ENCODE measurements at places on chromosomes 5 and 9.

GRCh38 chr9:105864248-105864898 is 170.0 kb downstream of the TMEM38B start:
- DNase-seq: no peak

DNA sequence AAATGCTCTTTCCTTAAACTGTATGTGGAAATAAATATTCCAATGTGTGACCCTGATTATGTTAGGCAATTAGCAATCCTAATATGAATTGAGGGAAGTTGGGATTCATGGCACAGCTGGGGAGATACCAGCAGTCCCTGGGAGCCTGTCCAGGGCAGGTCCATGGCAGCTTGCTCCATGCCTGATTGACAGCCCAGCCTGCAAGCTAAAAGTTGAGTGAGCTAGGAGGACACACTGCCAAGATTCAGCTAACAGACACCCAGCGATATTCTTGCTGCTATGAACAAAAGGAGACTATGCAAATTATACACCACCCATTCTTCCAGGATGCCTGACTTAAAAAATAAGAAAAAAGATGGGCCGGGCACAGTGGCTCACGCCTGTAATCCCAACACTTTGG is 6.2 kb downstream of the TGFBI start:
- no peak for DNase-seq

- DNase-seq: no peak
These were observed 304.1 kb downstream of the FGF10 start for GRCh38 chr5:44085083-44085482.

DNA sequence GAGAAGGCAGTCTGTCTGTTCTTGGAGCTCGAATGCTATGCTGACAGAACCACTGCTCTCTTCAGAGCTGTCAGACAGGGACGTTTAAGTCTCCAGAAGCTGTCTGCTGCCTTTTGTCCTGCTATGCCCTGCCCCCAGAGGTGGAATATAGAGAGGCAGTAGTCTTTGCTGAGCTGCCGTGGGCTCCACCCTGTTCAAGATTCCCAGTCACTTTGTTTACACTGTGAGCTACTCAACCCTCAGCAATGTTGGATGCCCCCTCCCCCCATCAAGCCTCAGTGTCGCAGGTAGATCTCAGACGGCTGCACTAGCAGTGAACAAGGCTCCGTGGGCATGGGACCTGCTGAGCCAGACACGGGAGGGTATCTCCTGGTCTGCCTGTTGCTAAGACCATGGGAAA is 344.2 kb downstream of the TMEM161B start:
- no peak for DNase-seq

DNA sequence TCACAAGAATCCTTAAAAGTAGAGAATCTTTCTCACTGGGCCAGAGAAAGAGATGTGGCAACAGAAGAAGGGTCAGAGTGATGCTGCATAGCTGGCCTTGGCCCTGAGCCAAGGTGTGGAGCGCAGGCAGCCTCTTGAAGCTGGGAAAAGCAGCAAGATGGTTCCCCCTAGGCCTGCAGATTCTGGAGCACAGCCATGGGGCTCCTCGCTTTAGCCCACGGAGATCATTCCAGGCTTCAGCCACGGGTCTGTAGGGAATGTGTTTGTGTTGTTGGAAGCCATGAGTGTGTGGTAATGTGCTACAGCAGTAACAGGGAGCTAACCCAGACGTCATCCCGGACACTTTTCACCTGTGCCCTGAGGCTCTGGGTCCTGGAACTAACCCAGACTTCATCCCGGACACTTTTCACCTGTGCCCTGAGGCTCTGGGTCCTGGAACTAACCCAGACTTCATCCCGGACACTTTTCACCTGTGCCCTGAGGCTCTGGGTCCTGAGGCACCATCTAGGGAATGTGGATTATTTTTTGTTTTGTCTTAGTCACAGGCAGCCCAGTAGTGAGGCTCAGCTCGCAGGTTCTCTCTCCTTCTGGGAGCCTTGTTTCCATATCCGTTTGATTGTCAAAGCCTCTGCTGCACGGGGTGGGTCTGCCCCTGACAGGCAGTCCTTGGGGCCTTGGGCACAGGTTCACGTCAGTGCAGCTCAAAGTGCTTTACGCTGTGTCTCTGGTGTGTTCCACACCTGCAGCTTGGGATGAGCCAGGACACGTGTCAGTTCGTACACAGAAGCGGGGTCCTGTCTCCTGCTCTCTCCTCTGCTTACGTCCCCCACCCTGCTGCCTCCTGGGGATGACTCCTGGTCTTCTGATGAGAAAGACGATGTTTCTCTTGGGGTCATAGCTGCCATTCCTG is 56.3 kb upstream of the EXOC3 start:
- no peak for DNase-seq

- no peak for DNase-seq
These were observed 20.3 kb downstream of the MED27 start for GRCh38 chr9:132059361-132059760.

DNA sequence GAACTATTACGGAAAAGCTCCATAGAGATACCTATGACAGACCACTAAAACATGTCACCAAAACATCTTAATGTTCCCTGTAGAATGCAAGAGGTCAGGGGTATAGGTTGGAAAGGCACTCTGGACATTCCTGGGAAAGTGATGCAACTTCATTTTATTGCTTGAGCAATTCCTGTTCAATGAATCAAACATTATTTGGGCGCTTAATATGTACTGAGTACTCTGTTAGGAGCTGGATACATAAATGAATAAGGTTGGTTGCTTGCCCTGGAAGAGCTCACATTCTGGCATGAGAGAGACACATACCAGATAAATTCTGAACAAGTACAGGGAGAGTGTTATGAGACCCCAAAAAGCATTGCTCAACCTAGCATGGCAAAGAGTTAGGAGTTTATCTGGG is 408.9 kb upstream of the DMAC1 start:
- no peak for DNase-seq

DNA sequence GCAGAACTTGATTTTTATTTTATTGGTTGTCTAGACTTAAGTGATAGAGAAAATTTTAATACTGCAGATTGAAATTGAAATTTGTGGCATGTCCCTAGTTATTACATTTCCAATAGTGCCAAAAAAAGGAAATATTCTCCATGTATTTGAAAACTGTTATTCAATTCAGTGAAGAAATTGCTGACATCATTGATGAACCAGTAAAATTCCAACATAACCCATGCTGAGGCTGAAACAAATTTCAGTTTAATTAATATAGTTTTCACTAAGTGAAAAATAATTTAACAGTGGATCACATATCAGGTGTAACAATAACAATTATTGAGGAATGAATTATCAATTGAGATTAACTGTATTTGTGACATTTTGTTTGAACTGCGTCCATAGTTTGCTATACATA is 38.7 kb downstream of the LURAP1L start:
- DNase-seq: no peak

DNA sequence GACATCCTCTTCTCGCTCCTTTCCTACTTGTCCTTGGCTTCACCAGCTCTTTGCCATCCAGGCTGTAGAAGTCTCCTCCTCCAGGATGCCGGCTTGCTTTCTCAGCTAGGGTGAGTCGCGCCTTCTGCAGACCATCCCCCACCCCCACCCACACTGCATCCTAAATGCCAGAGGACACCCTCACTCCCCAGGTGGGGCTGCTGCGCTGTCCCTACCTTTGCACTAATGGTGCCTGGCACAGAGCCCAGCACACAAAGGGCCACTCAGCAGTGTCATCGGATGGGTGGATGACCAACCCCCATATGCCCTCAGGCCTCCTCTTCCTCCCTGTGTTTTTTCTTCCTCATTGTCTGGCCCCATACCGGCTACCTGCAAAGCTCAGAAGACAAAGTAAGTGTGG is 14.8 kb downstream of the IL9 start:
- DNase-seq: no peak

DNA sequence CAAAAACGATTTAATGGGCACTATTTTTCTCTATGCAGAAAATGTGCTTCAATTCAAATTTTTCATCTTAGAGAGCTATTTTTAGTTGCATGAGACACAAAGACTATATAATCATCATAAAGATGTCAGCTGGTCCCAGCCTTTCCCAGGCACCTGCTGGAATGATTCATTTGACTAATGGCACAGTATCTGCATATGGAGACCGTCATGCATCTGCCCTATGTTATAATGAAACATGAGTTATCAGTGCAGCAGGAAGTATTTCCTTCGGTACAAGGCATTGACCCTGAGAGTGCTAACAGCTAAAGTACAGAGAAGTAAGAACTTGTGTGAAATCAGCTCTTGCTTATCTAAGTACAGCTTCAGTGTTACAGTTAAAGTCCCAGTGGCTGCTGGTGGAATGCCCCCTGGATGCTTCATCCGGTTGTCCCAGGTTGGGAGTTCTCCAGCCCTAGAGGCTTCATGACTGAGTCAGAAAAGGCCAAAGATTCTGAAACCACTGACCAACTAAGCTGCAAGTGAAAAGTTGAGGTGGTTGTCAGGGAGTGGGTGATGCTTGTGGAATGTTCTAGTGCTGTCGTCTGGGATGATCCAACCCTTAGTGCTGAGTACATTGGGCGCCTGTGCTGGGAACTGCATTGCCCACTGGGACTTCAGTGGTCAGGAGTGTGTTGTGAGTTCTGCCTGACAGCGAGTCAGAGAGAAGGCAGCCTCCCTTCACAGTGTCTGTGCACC is 57.2 kb downstream of the MTRR start:
- DNase-seq: no peak

DNA sequence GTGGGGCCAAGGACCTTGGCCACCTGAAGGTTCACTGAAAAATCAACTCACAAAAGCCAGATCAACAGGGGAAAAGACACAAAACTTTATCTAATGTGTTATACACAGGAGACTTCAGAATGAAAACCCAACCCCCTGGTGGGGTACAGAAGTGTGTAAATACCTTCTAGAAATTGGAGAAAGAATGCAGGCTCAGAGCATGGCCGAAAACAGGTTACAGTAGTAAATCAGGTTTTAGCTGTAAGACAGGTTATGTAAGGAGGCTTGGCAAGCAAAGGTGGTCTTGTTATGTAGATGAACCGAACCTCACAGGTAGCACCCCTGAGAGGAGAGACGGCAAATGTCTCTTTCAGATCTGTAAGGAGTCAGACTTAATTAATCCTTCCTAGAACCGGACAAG is 10.0 kb downstream of the CEMIP2 start:
- no peak for DNase-seq

GRCh38 chr5:90488791-90489190 is 14.1 kb downstream of the POLR3G start:
- DNase-seq: no peak

- DNase-seq: no peak
These were observed 56.0 kb downstream of the PLK2 start for GRCh38 chr5:58403822-58404433.

- DNase-seq: no peak
These were observed 4.7 kb upstream of the MYMK start for GRCh38 chr9:133529457-133529856.

GRCh38 chr5:31731710-31732301 is 92.9 kb downstream of the PDZD2 start:
- DNase-seq: no peak

DNA sequence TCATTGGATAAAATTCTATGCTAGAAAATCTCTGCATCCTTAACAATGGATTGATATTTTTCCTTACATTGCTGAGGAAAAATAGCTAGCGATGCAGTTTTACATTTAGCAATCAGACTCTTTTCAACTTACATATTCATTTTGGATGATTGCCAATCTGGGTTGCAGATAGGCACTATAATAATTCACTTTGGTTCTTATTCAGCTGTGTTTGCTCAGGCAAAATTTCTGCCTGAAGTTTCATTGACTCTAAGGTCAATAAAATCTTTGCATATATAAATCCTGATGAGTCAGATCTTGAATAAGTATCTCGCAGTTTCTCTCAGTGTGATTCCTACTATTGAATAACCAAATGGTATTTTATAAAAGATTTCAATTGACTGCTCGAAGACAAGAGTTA is 1105.8 kb downstream of the CDH18 start:
- no peak for DNase-seq

DNA sequence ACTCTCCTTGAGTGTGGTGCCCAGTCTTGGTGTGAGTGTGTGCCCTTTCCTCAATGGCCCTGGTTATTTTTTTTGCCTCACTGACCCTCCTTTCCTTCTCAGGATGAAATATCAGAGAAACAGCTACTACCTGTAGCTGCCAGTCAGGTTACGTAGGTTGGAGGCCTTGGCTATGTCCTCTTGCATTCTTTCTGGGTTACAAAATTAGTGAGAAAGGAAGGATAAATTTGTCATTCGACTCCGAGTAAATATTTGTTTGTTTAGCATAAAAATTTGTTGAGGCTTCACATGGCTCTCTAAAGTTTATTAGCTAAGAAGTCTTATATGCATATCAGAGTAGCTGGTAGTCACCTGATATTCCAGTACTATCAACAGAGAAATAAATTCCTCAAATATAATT is 15.4 kb downstream of the MACIR start:
- DNase-seq: no peak

GRCh38 chr9:14480526-14480925 is 166.6 kb upstream of the NFIB start:
- no peak for DNase-seq

- DNase-seq: no peak
These were observed 250.8 kb downstream of the ENC1 start for GRCh38 chr5:74389531-74390305.

DNA sequence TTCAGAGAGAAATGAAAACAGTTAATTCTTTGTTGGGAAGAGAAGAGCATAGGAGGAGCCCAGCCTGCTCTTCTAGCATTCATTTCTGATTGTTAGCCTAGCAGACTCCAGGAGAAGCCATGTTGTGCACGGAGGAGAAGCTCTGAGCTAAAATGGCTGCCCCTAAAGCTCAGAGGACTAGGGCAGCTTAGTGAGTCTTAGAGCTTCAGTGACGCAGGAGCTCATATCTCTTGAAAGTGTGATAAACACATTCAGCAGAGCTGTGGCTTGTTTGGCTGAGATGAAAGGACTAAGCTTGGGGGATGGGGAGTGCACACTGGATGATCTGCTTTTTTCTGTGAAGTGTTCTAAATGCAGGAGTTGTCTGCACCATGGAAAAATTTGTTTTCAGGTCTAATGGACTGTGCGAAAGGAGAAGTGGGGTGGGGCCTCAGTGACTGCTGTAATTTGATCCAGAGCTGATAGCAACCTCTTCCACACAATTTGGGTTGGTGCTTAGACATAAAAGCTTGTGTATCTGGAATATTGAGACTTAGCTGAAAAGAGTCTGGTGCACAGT is 58.5 kb downstream of the ZNF462 start:
- DNase-seq: peak; percentile 35

DNA sequence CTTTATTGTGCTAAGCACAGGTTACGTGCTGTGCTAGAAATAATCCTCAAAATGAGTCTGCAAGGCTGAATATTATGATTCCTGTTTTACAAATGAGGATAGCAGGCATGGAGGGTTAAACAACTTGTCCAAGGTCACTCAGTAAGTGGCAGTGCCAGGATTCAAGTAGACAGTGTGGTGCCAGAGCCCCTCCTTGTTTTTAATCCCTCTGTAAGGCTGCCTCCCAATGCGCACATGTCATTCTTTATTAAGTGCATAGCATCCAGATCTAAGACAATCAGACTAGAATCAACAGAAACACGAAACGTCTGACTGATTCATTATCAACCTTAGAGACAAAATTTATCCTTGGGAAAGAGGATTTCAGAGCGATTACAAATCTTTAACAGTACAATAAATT is 199.6 kb downstream of the SMARCA2 start:
- DNase-seq: no peak

- no peak for DNase-seq
These were observed 1768.9 kb upstream of the CDH9 start for GRCh38 chr5:28807195-28807729.

GRCh38 chr5:81353189-81353588 is 40.7 kb downstream of the ACOT12 start:
- no peak for DNase-seq

Measured in activated CD4-positive, alpha-beta T cell treated with anti-CD3 and anti-CD28 coated beads for 36 hours (primary cell).